K562 (cell line): ENCODE measurements at places on chromosomes 12 and 14. TPM values are rescaled to one million over a fixed set of nuclear protein-coding genes. Genes with fewer than 3 reads are reported as not detected.

Gene SDR9C7
- total RNA-seq = not detected in 2 replicates

- no peaks in the 10 kb centered on the region for H3K27me3 ChIP-seq
- H3K36me3 ChIP-seq = peaks cover 13% of the 10 kb centered on the region; the same call in 2 of the 3 replicates
- no peak for DNase-seq
- no peak overlapping the region for H3K4me3 ChIP-seq
Observed at GRCh38 chr14:34971381-34971780, 11.4 kb upstream of the SRP54 start.

GRCh38 chr14:95545515-95546168 is 10.8 kb downstream of the GLRX5 start:
- H3K27me3 ChIP-seq = no peaks in the 10 kb centered on the region
- no peak overlapping the region for H3K4me3 ChIP-seq
- peak; percentile 41 for DNase-seq
- peaks cover 50% of the 10 kb centered on the region for H3K36me3 ChIP-seq
- peaks cover 10% of the 10 kb centered on the region; the same call in 1 of the 2 replicates for H3K4me1 ChIP-seq

DNA sequence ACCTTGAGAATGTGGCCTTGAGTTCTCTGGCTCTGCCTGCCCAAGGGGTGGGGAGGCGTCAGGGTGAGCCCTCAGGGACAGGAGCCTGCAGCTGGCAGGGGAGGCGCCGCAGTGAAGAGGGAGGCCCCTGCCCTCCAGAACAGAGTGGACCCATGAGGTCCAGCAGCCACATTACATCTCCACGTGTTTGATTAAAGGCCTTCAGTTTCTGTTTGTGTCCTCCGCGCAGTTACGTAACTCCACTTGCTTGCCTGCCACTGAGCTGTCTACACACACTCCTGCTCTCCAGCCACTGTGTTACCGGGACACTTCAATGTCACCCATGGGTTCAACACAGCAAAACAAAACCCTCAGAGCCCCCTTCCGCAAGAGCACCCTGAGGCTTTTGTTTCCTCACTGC is 70.4 kb downstream of the CHGA start:
- peak overlapping the region; percentile 54; the same call in 2 of the 3 replicates for H3K27ac ChIP-seq
- H3K4me1 ChIP-seq = peaks cover 25% of the 10 kb centered on the region; the same call in 2 of the 3 replicates
- no peak overlapping the region for H3K4me3 ChIP-seq
- DNase-seq = no peak
- H3K36me3 ChIP-seq = peaks cover 9% of the 10 kb centered on the region; the same call in 1 of the 3 replicates
- no peaks in the 10 kb centered on the region for H3K27me3 ChIP-seq
